Muscle of leg (tissue), 16 donors: ENCODE measurements at places on chromosomes 7 and 10. TPM values are rescaled to one million over a fixed set of nuclear protein-coding genes. Genes with fewer than 3 reads are reported as not detected.

DNA sequence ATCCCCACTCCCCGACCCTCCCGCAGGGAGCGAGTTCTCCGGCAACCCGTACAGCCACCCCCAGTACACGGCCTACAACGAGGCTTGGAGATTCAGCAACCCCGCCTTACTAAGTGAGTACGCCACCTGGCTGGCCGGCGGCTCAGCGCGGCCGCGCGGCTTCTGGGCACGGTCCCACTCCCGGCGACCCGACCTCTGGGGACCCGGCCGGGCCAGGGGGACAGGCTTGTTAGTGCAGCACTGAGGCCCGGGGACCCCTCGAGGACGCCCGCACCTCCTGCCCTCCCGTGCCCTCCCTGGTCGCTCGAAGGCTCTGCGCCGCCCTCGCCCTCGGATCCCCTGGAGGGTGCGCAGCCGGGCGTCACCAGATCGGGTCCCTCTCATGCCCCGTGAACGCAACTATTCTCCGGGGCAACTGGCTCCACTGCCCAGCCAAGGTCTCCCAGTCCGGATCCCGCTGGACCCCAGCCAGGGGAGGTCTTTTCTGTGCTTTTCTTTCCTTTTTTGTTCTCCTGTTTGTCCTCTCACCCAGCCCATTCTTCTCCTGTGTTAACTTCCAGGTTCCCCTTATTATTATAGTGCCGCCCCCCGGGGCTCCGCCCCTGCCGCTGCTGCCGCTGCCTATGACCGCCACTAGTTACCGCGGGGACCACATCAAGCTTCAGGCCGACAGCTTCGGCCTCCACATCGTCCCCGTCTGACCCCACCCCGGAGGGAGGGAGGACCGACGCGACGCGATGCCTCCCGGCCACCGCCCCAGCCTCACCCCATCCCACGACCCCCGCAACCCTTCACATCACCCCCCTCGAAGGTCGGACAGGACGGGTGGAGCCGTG is 81.8 kb downstream of the PAX2 start:
- DNase-seq, result peak; percentile 7

DNA sequence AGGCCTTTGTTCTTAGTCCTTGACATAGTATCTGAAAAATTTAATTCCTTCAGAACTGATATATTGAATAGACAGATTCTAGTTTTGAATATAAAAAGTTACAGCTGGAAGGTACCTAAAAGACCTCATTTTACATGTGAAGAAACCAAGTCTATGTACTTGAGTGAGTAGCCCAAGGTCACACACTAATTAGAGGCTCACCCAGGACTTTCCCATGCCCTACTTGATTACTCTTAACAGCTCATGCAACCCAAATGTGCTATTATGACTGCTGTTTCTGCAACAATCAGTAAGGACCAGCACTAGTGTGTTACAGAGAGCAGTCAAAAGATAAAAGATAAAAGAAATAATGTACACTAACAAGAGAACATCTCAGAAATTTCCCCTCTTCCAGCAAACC is 40.7 kb upstream of the BET1 start:
- no peak for DNase-seq

- peak; percentile 91 for DNase-seq
Measured at GRCh38 chr10:61779950-61780659, 117.4 kb downstream of the CABCOCO1 start.

- no peak for DNase-seq
Measured at GRCh38 chr10:46239993-46240683, 46.7 kb upstream of the ANTXRL start.

DNA sequence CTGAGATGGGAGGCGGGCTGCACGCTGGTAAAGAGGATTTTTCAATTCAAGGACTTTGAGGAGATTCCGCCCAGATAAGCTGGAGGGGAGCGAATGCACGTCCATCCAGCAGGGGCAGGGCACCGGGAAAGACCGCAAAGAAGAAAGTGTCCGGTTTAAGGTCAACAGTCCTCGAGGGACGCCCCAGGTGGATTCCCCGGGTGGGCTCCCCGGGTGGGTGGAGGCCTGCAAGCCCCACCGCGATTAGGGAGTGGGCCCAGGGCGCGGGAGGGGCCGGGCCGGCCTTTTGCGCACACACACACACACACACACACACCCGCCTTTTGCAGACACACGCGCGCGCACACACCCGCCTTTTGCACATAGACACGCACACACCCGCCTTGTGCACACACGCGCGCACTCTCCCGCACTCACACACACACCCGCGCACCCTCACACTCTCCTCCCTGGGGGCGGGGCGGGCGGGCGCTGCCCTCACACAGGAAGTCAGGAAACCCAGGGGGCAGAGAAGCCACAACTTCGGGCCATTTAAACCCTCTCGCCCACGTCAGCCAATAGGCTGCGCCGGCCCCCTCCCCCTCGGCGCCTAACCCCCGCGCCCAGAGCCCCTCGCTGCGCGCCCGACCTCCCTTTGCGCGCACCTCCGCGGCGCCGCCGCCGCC is 615 bp downstream of the ARHGAP12 start:
- peak; percentile 75 for DNase-seq

DNA sequence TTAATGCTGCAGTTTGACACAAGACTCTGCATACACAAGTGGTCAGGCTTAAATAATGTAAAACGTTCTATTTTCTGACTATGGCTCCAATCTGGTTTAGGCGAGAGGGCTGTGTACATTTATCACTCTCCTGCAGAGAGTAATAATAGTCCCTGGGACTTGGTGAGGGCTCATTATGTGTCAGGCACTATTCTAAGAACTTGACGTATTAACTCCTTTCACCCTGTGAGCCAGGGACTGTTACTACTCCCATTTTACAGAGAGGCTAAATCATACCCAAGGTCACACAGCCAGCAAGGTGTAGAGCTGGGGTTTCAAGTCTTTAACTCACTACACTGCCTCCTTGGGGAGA is 187.2 kb upstream of the LYZL2 start:
- DNase-seq, result no peak

The PTER gene
- 7.3 TPM for total RNA-seq

- DNase-seq, result no peak
Measured at GRCh38 chr10:110083884-110084283, 76.1 kb downstream of the ADD3 start.

DNA sequence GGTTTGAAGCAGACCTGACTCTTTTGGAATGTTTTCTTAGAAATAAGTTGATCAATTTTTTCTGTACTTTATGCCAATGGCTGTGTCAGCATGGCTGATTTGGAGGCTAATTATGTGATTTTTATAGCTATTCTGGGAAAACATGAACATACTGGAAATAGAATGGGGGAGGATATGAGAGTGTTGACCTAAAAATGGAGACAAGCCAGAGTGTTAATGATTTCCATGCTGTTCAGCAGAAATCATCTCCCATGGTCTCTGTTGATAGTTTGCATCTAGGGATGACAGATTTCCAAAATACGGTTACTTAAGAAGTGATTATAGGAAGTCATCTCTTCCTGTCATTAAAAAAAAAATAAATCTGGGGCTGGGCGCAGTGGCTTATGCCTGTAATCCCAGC is 32.7 kb upstream of the DMTF1 start:
- peak; percentile 32 for DNase-seq

- no peak for DNase-seq
Measured at GRCh38 chr7:78368771-78369170, 570.2 kb downstream of the PHTF2 start.

DNA sequence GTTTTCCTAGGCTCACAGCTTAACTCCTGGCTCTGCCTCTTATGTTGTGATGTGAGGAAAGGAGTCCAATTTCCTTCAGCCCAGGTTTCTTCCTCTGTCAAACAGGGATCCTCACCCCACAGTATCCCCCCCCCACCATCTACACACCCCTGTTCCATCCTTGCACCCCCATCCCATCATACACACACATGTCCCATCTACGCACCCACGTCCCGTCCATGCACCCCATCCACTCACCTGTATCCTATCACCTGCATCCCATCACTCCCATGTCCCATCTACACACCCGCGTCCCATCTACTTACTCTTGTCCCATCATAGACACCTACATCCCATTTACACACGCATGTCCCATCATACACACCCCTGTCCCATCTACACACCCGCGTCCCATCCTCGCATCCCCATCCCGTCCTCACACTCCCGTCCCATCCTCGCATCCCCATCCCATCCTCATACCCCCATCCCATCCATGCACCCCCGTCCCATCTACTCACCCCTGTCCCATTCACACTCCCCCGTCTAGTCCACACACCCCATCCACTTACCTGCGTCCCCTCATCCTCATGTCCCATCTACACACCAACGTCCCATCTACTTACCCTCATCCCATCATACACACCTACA is 117.3 kb downstream of the TRRAP start:
- no peak for DNase-seq

The PON3 gene
- total RNA-seq, result 5.0 TPM

DNA sequence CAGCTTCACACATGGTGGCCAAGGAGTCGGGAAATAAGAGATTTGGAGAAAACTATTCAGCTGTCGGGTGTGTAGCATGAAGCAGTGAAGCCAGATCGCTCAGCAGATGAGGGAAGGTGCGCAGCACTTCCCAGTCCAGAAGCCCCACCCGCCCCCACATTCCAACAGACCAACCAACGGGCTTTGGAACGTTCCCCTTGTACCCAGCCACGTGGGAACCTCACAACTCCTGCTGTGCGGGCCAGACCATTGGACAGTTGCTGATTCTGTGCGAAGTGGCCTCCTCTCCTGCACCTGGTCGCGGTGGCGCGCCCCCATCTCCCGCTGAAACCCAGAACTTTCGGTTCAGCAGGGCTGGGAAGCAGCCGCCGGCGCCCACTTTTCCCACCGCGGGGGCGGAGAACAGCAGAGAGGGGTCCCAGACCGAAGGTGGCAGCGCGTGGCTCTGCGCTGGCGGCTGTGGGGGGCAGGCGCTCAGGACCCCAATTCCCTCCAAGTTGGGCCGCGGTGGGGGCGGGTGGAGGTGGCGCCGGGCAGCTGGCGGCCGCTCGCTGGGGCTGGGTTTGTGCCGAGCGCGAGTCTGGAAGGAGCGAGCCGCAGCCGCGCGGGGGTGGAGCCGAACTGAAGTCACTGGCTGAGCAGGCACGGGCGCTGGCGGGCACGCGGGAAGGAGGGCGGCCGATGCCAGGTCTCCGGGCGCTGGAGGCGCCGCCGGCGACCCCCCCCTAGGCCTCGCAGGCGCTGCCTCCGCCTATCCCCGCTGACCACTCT is 1301.5 kb upstream of the SORCS1 start:
- DNase-seq, result peak; percentile 35

DNA sequence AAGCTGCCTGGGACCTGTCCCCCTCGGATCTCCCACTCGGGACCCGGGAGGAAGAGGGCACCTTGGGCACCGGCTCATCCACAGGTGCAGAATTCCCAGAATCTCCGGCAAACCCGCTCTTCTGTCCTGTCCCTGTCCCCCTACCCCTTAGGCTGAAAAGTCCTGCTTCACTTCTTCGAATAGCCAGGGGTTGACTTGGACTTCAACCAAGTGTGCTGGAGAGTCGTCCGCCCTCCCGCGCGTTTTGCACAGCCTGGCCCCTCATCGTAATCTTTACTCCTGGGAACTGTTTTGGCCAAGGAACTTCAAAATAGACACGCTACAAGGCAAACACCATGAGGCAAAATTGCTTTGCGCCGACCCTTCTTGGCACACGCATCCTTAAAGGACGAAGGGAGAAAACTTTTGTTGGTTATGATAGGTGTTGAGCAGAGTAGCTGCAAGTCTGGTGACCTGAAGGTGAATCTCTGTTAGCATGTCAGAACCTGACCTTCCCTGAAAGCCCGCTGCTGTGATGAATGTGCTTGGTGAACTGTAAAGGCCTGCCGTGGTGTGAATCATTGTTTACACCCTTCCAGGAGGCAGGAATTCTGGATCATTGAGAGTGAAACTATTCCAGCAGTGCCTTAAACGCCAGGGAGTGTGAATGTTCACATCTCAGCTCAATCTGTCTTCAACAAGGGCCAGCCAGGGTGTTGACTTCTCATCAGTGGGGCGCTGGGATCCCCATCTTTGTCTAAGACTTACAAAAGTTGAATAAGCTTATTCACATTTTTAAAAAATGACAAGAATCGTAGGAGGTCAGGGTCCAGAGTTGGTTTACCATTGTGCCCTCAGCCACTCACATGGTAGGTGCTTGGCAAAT is 589 bp upstream of the RAPGEF5 start:
- DNase-seq, result no peak

The SPDYE9 gene
- total RNA-seq, result 0.04 TPM

The HOXA10 gene
- 21.2 TPM for total RNA-seq

The BTBD16 gene
- total RNA-seq, result 0.27 TPM

GRCh38 chr7:20831451-20831850 is 44.8 kb upstream of the SP8 start:
- no peak for DNase-seq

The CELF2 gene
- 37.2 TPM for total RNA-seq

DNA sequence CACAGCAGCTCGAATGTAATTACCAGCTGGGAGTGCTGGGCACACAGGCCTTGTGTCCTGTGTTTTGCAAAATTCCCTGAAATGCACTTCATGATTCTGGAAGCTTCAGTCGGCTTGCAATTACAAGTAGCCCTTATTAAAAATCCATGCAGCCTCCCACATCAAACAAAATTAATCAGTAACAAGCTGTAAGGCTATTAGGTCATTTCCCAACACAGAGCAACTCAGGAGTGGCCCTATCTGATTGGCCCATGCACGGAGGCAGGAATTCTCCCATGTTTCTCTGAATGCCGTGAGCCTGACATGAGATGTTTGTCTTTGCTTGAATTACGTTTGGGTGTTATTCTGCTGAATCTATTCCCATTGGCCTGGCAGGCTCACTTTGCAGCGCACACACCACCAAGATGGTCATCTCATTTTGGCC is 36.9 kb downstream of the FOXL3 start:
- no peak for DNase-seq

The SLC18A3 gene
- total RNA-seq, result not detected

The SAP25 gene
- total RNA-seq, result 0.98 TPM

DNA sequence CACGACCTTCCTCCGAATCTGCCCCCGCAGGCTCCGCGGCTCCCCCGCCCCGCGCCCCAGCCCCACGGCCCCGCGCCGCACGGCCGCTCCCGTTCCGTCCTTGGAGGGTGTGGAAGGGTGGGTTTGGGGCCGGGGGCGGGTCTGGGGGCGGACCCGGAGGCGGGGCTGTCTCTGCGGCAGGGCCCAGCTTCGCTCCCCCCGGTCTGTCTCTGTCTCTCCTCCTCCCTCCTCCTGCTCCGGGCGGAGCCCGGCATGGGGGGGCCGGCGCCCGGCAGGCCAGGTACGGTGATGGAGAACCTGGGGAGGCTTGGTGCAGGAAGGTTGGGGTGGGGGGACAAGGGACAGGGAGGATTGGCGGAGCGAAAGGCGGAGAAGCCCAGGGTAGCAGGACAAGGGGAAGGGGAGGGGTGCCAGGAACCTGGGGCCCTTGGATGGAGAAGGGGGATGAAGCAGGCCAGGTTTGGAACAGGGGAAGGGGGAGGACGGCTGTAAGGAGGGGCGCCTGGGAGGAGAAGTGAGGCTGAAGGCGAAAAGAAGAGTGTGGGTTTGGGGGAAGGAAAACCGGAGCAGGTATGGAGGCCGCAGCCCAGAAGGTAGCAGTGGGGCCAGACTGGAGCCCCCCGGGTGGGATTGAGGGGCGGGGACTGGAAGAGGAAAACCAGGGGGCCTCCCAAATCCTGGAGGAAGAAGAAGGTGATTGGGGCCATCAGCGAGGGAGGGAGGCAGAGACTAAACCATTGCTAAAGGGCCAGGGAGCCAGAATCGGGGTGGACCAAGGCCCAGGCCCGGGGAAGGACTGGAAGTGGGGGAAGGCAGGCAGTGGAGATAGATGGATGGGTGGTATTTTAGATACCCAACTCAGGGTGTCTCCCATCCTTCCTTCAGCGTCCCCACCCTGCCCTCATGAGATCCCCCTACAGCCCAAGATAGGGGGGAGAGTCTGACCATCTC is at the start of gene NYAP1:
Gene NYAP1, plus strand, starts transcription at position 206 of the 951 bp plus-strand sequence. CDS start 1,385 bp downstream, outside the sequence.
- DNase-seq, result peak; percentile 88

GRCh38 chr7:45597286-45597984 is 23.3 kb downstream of the ADCY1 start:
- no peak for DNase-seq

The PTF1A gene
- not detected for total RNA-seq

GRCh38 chr7:15853832-15854470 is 167.5 kb upstream of the MEOX2 start:
- peak; percentile 46 for DNase-seq
